ENCODE measurements at places on chromosomes 5 and 9.
A peak's percentile ranks its signal among the peaks of the same experiment; 100 is the strongest.

GRCh38 chr9:69036309-69036708 lies 757 bp downstream of the FXN start:
- DNase-seq = no peak

DNA sequence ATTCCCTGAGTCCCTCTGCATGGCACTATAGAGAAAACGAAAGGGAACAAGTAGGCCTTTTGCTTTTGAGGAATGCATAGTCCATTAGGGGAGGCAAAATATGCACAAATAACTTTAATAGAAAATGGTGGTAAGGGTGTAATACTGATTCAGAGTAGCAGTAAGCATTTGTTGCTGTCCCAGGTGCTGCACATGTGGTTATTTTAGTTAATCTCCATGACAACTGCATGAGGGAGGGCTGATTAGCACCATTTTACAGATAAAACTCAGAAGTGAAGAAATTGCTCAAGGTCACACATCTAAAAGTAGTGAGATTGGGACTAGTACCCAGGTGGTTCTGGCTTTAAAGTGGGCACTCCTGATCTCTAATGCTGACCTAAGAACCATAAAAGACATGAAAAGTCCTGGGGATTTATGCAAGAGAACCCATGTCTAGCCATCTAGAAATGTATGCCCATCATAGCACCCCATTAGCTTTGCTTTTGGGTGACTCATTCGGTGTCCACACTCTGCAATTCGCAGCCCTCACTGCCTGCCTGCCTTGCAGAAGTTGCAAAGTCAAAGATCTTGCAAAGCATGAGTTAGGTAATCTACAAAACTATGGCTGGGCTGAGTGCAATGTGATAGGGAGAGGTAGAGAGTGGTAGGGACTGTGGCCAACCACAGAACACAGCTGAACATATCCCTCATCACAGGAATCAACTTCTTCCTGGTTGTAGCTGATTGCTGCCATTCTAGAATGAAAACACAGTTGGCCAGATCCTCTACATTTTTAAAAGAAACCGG lies 195.2 kb downstream of the PTTG1 start:
- DNase-seq = no peak

DNA sequence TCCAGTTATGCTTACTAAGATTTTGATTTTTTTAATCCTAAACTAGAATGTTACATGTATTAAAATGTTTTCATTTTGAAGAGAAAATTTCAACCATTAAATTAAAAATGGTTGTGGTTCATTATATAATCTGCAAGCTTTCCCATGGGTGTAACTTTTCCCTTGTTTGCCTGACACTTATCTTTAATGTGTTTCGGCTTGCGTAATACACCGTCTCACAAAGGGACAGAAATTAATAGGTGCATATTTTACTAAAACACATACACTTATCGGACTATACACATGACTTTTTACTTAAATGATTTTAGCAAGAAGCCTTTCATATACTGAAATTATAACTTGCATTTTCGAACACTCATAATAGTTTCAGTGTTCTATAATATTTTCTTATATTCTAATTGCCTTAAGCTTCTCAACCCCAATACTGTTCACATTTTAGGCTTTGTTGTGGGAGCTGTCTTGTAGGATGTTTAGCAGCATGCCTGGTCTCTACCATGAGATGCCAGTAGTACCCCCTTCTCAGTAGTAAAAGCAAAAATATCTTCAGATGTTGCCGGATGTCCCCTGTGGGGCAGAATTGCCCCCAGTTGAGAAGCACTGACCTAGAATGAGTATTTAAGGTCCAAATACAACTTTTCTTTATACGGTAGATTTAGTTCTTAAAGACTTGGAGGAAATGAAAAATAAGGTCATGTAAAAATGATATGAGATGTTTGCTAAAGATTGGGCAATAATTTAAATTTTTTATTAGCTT lies 28.6 kb downstream of the UGCG start:
- no peak for DNase-seq

- no peak for DNase-seq
These were observed 175.1 kb downstream of the ARHGAP26 start for GRCh38 chr5:142945321-142945720.

DNA sequence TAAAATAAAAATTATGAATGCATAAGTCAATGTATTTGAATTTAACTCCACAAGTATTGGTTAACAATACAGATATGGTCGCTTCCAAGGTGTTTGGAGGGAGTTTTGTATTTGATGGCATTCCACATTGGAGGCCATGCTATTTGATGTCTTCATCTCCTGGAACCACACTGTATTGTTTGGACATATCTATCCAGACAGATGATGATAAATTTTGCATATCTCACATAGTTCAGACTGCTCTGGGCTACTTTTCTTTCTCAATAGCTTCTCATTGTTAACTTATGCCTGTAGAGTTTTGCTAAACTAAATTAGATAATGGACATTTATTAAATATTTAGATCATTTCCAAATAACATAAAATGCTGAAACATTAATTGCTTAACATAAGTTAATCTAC lies 58.0 kb downstream of the CDKN2A start:
- DNase-seq = no peak

- no peak for DNase-seq
These were observed 8.3 kb upstream of the SPATA31C1 start for GRCh38 chr9:87909310-87910041.

- DNase-seq = peak; percentile 40
These were observed 160.7 kb upstream of the DAPK1 start for GRCh38 chr9:87336914-87337333.
